Esophagus muscularis mucosa (tissue), 4 donors: ENCODE measurements at places on chromosomes 16 and 17. TPM values are rescaled to one million over a fixed set of nuclear protein-coding genes. Genes with fewer than 3 reads are reported as not detected.

DNA sequence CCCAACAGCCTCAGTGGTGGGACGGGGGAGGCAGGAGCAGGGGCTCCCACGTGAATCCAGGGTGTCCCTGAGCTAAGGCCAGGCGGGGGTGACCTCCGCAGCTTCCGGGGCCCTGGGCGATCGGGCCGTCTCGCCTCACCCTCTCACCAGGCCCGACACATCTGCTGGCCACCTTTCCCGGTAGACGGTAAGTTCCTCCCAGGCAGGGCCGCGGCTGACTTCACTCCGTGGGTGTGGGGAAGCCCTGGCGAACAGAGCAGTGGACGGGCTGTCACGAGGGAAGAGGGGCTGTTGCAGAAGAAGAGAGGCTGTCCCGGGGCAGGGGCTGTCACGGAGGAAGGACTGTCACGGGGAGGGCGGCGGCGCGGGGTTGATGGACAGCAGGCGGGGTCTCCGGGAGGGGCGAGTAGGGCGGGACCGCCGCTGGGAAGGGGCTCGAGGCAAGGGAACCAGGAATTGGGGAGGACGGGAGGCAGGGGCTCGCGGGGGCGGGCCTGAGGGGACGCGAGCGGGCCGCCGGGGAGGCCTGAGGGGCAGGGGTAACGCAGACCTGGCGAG, 498 bp downstream of the PKMYT1 start:
- H3K4me1 ChIP-seq, result peaks cover 30% of the 10 kb centered on the region
- H3K27ac ChIP-seq, result no peak overlapping the region
- no peak for DNase-seq
- H3K27me3 ChIP-seq, result no peaks in the 10 kb centered on the region
- peak overlapping the region; percentile 77 for H3K4me3 ChIP-seq
- no peaks in the 10 kb centered on the region for H3K36me3 ChIP-seq

GRCh38 chr16:57859331-57859730, 57.0 kb upstream of the KIFC3 start:
- no peaks in the 10 kb centered on the region for H3K36me3 ChIP-seq
- no peak overlapping the region for H3K4me3 ChIP-seq
- peaks cover 15% of the 10 kb centered on the region for H3K4me1 ChIP-seq
- no peak for DNase-seq
- no peak overlapping the region for H3K27ac ChIP-seq
- H3K27me3 ChIP-seq, result no peaks in the 10 kb centered on the region

GRCh38 chr17:58669853-58670252, 22.0 kb downstream of the TEX14 start:
- no peak overlapping the region for H3K4me3 ChIP-seq
- H3K36me3 ChIP-seq, result no peaks in the 10 kb centered on the region
- no peak for DNase-seq

Gene SLC35G6
- total RNA-seq, result not detected

GRCh38 chr17:59479141-59479540, 86.3 kb upstream of the DHX40 start:
- H3K27ac ChIP-seq, result no peak overlapping the region
- H3K36me3 ChIP-seq, result no peaks in the 10 kb centered on the region
- DNase-seq, result no peak
- H3K4me1 ChIP-seq, result peaks cover 21% of the 10 kb centered on the region
- H3K4me3 ChIP-seq, result no peak overlapping the region
- H3K27me3 ChIP-seq, result no peaks in the 10 kb centered on the region
